H9 (cell line): ENCODE measurements at places on chromosomes 11 and 22.

- no peaks in the 10 kb centered on the region for H3K36me3 ChIP-seq
- no peak for DNase-seq
- H3K27me3 ChIP-seq: no peaks in the 10 kb centered on the region
- no peaks in the 10 kb centered on the region for H3K4me1 ChIP-seq
These were observed 10.8 kb downstream of the DNAL4 start for GRCh38 chr22:38783095-38783615.

DNA sequence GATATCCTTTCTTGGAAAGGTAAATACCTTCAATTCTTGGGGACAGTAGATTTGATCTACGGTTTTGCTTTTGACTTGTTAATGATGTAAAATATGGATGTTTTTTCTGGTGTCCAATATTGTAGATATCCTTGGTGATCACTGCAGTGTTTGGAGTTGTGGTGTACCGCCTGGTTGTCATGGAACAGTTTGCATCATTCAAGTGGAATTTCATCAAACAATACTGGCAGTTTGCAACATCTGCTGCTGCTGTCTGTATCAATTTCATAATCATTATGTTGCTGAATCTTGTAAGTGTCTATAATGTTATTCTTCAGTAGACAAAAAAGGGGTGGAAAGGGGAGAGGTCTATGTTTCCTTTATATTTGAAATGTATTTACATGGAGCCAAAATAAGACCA, 27.4 kb upstream of the MUC15 start:
- no peak overlapping the region for H3K27ac ChIP-seq
- no peak overlapping the region for H3K4me3 ChIP-seq
- DNase-seq: no peak
- H3K36me3 ChIP-seq: peaks cover 5% of the 10 kb centered on the region; the same call in 1 of the 2 replicates
- H3K27me3 ChIP-seq: no peaks in the 10 kb centered on the region
- no peaks in the 10 kb centered on the region for H3K4me1 ChIP-seq

DNA sequence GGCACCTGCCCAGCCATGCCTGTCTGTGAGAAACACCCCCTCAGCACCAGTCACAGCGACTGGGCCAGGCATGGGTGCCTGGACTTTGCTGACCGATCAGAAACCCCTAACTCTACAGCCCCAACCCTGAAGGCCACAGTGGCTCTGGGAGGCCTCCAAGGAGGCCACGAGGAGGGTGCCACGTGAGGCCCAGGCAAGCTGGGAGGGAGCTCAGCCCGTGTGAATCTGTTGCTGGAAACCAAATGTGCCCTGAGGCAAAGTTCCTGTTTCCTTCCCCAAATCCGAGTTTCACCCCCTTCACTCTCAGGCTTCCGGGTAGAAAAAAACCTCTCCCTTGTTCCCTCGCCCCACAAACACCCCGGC, 1.3 kb downstream of the UNC93B1 start:
- DNase-seq: no peak
- H3K27ac ChIP-seq: no peak overlapping the region
- peak overlapping the region; percentile 79 for H3K4me3 ChIP-seq
- no peaks in the 10 kb centered on the region for H3K36me3 ChIP-seq
- no peaks in the 10 kb centered on the region for H3K27me3 ChIP-seq

GRCh38 chr22:44164031-44164430, 16.7 kb upstream of the PARVG start:
- no peak overlapping the region for H3K27ac ChIP-seq
- DNase-seq: no peak
- H3K27me3 ChIP-seq: no peaks in the 10 kb centered on the region
- no peaks in the 10 kb centered on the region; the same call in 1 of the 2 replicates for H3K36me3 ChIP-seq

DNA sequence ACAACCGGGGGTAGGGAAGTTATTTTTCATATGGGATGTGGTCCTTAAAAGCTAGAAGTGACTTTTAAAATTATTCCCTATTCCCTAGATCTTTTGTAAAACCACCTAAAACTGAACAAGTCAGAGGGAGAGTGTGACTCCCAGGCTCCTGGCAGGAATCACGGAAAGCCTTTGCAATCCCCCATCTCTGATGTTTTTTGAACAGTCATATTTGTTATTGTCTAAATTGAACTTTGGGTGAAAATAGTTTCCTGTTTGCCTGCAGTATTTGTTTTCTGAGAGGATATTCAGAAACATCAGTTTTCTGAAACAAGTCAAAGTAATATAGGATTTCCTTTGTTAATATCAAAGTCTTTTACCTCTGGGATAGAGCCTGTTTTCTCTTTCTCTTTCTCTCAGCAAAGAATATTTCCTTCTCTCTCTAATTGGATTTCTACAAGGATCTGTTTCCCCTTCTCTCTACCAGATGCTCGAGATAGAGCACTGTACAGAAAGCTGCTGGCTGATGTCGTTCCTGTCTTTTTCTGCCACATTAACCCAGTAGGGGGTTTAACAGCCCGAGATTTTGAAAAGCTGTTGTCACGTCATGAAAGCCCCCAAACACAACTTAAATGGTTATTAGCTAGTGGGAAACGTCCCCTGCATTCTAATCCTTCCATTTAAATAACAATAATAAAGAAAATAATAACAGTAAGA, 132.2 kb upstream of the PITPNB start:
- H3K4me3 ChIP-seq: no peak overlapping the region
- no peak for DNase-seq
- no peak overlapping the region for H3K27ac ChIP-seq
- no peaks in the 10 kb centered on the region for H3K4me1 ChIP-seq
- H3K36me3 ChIP-seq: no peaks in the 10 kb centered on the region

DNA sequence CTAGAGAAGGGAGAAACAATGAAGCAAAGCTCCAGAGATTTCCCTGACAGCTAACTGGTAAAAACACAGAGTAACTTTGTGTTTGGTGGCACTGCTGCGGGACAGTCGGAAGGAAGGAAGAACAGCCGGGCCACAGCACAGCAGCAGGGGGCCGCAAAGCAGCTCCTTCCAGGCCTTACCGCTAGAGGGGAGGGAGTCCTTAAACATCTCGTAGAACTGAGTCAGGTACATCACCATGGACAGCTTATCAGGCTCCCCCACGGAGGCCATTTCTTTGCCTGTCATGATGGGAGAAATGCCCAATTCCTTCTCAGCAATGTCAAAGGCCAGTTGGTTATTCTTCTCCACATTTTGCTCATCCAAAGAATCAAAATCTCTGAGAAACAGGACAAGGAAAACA, 114.6 kb upstream of the BID start:
- no peak overlapping the region for H3K27ac ChIP-seq
- H3K4me1 ChIP-seq: no peaks in the 10 kb centered on the region
- peak; percentile 63 for DNase-seq
- H3K4me3 ChIP-seq: no peak overlapping the region

DNA sequence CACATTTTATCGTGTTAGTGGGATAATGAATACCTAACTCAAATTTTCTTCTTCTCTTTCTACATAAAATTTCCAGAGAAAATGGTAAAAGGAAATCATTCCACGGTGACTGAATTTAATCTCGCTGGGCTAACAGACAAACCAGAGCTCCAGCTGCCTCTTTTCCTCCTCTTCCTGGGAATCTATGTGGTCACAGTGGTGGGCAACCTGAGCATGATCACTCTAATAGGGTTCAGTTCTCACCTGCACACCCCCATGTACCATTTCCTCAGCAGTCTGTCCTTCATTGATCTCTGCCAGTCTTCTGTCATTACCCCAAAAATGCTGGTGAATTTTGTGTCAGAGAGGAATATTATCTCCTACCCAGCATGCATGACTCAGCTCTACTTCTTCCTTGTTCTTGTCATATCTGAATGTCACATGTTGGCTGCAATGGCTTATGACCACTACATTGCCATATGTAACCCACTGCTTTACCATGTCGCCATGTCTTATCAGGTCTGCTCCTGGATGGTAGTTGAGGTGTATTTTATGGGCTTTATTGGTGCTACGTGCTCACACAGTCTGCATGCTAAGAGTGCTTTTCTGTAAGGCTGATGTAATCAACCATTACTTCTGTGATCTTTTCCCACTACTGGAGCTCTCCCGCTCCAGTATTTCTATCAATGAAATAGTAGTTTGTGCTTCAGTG, 24.1 kb downstream of the OR10D3 start:
- H3K27ac ChIP-seq: no peak overlapping the region
- H3K36me3 ChIP-seq: no peaks in the 10 kb centered on the region
- no peak overlapping the region for H3K4me3 ChIP-seq
- DNase-seq: no peak
- no peaks in the 10 kb centered on the region for H3K4me1 ChIP-seq
